ENCODE measurements at places on chromosomes 6 and 20.

DNA sequence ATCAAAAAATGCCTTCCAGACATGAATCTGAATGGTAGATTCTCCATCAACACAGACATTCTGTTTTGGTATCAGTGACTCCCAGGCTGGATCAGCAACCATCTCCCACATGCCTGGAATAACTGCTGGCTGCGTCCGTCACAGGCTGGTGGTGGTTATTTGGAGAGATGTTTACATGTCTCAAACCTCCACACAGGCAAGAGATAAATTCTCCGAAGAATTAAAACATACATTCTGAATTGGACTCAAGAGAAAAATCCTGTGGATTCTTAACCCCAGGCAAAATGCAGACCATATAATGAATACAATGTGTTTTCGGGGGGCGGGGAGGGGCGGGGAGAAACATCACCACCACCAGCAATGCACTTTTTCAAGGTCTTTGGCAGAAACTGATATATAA, 108.2 kb downstream of the THBS2 start:
- no peak overlapping the region for H3K4me3 ChIP-seq
- no peak overlapping the region for H3K27ac ChIP-seq
- DNase-seq: no peak
- H3K4me1 ChIP-seq: no peaks in the 10 kb centered on the region
- peaks cover 2% of the 10 kb centered on the region for H3K27me3 ChIP-seq
- H3K36me3 ChIP-seq: no peaks in the 10 kb centered on the region

DNA sequence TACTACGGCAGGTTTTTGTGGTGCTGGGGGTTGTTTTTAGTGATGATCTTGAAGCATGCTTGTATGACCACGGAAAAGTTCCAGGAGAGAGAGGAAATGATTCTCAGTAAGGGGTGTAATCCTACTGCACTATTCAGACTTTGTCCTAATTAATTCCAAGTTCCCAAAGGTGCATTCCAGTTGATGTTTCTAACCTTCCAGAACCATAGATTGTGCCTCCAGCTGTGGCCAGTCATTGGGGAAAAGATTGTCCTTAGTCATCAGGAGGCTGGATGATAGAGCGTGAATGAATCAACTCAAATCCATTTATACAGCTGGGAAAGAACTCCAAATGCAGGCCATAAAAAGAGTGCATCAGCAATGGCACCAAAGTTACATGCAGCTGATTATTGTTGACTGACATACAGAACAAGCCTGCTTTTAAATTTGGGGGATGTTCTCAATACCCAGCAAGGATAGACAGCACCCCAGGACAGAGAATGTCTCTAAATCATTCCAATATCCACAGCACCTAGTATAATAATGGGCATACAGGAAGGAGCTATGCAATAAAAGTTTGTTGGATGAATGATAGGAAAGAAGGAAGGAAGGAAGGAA, 27.8 kb upstream of the PKHD1 start:
- H3K4me1 ChIP-seq: no peaks in the 10 kb centered on the region
- H3K27ac ChIP-seq: no peak overlapping the region
- H3K36me3 ChIP-seq: no peaks in the 10 kb centered on the region
- DNase-seq: no peak

DNA sequence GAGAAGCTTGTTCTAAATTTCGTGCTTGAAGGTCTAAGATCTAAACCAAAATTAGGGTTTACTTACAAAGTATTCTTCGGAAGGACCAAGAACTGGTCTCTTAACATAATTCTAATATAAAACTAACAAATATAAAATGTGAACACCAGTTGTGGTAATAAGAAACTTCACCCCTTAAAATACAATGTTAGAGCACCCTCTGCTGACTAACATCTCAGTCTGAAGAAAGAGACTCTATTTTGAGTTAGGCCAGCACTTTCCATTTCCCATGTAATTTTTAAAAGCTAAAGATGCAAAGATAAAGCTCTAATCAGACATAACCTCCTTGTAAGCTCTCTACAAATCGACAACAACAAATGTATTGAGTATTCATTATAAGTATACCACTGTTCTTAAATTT, 24.6 kb downstream of the ATG5 start:
- no peak overlapping the region for H3K27ac ChIP-seq
- H3K4me3 ChIP-seq: no peak overlapping the region
- no peak for DNase-seq
- peaks cover 13% of the 10 kb centered on the region for H3K4me1 ChIP-seq
- H3K27me3 ChIP-seq: no peaks in the 10 kb centered on the region

DNA sequence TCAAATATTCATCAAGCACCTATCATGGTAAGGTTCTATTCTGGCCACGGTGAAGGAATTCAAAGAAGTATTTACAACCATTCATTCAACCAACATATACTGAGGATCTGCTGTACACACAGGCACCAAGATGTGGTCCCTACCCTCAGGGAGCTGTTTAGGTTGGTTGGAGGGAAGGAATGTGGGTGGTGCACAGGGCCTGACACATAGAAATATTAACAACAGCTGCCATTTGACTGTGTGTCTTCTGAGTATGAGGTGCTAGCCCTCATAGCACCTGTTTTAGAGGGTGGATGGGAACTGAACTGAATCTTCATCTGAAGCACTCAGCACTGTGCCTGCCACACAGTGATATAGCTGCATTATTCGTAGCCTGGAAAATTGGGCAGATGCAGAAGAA, 7.3 kb downstream of the SNPH start:
- no peaks in the 10 kb centered on the region for H3K27me3 ChIP-seq
- peaks cover 2% of the 10 kb centered on the region for H3K4me1 ChIP-seq
- H3K27ac ChIP-seq: no peak overlapping the region
- no peak for DNase-seq
- peaks cover 4% of the 10 kb centered on the region for H3K36me3 ChIP-seq
- no peak overlapping the region for H3K4me3 ChIP-seq

- H3K27me3 ChIP-seq: no peaks in the 10 kb centered on the region
- peaks cover 33% of the 10 kb centered on the region for H3K36me3 ChIP-seq
- H3K27ac ChIP-seq: no peak overlapping the region
Measured at GRCh38 chr20:25283221-25283951, 35.5 kb downstream of the PYGB start.

DNA sequence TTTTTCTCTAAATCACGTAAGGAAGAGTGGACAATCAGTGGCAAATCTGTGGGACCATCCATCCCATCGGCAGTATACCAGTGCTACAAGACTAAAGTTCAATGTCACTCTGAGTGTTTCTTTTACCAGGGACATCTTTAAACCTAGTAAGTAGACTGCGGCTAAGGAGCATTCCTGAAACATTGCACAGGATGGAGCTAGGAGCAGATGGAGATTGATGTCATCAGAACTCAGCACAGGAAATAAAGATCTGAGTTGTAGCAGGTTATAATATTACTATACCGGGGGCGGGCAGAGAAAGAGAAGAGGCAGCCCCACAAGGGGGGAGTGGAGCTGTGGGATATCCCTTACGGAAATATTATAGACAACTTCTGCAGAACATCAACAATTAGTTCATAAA, 162.1 kb downstream of the MTFR2 start:
- H3K27ac ChIP-seq: no peak overlapping the region
- no peaks in the 10 kb centered on the region for H3K27me3 ChIP-seq
- H3K36me3 ChIP-seq: peaks cover 24% of the 10 kb centered on the region
- DNase-seq: no peak
- peaks cover 22% of the 10 kb centered on the region for H3K4me1 ChIP-seq

DNA sequence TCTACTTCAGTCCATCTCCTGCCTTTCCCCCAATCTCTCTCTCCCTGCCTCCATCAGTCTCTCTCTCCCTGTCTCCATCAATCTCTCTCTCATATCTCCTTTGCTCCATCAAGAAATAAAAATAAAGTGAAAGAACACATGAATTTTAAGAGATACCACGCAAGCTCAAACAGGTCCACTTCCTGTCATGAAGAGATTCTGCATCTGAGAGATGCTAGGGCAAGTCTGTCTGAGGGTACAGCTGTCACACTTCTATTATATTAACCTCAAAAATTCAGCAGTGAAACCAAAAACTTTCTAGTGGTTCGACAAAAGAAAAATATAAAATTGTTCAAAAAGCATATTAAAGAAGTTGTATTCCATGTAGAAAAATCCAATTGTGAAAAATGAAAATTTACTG, 296.8 kb upstream of the RSPO3 start:
- H3K27me3 ChIP-seq: no peaks in the 10 kb centered on the region
- no peak overlapping the region for H3K4me3 ChIP-seq
- H3K27ac ChIP-seq: no peak overlapping the region
- no peaks in the 10 kb centered on the region for H3K4me1 ChIP-seq

DNA sequence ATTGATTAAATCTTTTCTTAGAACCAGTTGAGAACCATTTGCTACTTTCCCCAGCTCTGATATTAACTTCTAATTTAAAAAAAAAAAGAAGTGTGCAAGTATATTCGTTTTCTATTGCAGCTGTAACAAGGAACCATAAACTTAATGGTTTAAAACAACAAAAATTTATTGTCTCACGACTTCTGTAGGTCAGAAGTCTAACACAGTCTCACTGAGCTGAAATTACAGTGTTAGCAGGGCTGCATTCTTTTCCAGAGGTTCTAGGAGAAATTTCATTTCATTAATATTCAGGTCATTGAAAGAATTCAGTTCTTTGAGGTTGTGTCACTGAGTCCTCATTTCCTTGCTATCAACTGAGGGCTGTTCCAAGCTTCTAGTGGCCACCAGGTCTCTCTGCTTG, 213.5 kb upstream of the RNF217 start:
- no peak overlapping the region for H3K27ac ChIP-seq
- H3K36me3 ChIP-seq: no peaks in the 10 kb centered on the region

DNA sequence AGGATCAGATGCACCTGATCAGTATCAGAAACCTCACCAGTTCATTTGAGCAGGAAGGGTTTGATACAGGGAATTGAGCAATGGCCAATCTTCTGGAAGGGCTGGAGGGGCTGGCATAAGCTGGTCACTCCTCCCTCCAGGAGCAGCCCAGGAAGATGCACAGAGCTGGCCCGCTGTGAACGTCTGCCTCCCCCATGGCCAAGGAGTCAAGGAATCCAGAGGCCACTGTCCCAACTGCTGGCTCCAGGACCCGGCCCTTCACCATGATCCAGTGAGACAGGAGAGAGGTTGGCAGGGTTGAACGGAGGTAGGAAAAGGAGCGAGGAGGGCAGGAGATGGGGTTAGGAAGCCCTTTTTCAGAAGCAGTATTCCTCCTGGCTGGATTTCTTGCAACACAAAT, 113.9 kb upstream of the CST7 start:
- no peaks in the 10 kb centered on the region for H3K4me1 ChIP-seq
- no peak for DNase-seq
- no peaks in the 10 kb centered on the region for H3K27me3 ChIP-seq

DNA sequence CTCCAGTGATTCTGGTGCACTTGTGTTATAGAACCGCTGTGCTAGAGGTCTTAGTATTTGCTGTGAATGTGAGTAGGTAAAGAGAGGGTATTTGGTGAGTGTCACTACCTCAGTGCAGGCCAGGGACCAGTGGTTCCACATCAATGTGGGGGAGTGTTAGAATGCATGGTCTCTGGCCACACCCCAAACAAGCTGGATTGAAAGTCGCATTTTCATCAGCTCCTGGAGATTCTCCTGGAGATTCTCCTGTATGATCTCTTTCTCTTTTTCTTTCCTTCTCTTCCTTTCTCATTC, 26.8 kb upstream of the BCAS1 start:
- DNase-seq: no peak
- peaks cover 11% of the 10 kb centered on the region for H3K27me3 ChIP-seq
- H3K36me3 ChIP-seq: no peaks in the 10 kb centered on the region

DNA sequence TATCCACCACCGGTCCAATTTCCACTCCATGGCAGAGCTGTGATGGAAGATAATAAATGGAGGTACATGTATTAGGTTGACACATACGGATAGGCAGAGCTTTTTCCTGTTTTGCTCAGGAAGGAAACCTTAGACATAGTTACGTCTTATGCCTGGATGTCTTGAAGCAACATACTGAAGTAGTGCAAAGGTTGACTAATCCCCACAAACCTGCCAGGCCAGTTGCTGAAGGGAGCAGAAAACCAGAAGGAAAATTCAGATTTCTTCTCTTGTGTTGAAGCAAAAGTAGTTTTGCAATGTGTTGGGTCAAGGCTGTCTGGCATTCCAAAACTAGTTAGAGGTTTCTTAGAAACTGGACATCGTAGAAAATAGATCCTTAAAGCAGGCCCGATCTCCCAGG, 68.7 kb downstream of the PHACTR1 start:
- no peak overlapping the region for H3K27ac ChIP-seq
- no peaks in the 10 kb centered on the region for H3K27me3 ChIP-seq
- no peak overlapping the region for H3K4me3 ChIP-seq
- no peaks in the 10 kb centered on the region for H3K36me3 ChIP-seq
- DNase-seq: no peak

DNA sequence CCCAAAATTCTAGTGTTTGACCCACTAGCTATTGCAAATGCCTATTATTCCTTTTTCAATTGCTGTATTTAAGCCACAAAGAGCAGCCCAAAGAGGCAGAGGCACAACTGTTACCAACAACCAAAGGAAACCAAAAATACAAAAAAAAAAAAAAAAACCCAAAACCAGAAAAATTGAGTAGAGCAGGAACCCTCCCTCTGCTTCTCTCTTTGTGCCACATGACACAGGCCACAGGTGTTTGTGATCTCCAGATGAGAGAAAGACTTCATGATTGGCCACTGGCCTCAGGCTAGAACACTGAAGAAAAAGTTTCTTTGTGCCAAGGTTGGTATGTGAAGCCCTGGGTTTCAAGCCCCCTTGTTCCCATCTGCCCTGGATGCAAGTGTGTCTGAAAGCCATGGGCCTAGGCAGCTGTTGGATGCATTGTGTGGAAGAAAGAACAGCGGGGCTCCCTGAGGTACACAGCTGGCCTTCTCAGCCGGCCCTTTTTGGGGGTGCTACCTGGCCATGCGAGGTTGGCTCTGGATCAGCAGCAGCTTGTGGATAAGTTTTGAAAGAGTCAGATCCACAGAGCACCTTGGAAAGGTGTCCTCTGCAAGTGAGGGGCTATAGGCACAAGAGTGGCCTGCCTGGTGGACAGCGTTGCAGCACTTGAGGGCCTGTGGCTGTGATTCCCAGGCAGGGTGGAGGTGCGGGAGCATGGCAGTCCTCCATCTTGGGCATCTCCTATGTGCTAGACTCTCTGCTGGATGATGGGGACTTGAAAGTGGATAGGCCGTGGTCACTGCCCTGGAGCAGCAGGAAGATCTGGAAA, 204.5 kb downstream of the ZDHHC14 start:
- H3K4me1 ChIP-seq: peaks cover 6% of the 10 kb centered on the region
- no peak overlapping the region for H3K4me3 ChIP-seq
- no peak overlapping the region for H3K27ac ChIP-seq
- DNase-seq: no peak
- H3K27me3 ChIP-seq: peaks cover 3% of the 10 kb centered on the region

GRCh38 chr20:50267041-50267865, 76.6 kb downstream of the CEBPB start:
- no peak overlapping the region for H3K4me3 ChIP-seq
